ENCODE measurements at places on chromosomes 2 and 18.

- DNase-seq, result no peak
Measured at GRCh38 chr2:97736608-97737330, 23.4 kb downstream of the ZAP70 start.

DNA sequence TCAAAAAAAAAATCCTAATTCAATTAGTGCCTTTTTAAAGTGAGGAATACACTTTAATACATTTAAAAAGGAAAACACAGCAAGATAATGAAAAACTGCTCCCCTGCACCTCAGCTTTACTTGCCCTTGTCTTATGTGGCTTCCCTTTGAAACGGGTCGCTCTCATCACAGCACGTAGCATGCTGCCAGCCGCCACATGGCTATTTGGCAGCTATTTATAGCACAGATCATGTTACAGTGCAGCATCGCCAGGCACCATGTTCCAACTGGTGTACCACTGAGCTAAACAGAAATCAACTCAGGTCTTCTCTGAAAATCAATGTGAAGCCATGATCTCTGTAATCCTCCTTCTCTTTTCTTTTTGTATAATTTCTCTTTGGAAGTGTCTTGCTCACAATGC, 65.1 kb downstream of the TMEM182 start:
- no peak for DNase-seq

DNA sequence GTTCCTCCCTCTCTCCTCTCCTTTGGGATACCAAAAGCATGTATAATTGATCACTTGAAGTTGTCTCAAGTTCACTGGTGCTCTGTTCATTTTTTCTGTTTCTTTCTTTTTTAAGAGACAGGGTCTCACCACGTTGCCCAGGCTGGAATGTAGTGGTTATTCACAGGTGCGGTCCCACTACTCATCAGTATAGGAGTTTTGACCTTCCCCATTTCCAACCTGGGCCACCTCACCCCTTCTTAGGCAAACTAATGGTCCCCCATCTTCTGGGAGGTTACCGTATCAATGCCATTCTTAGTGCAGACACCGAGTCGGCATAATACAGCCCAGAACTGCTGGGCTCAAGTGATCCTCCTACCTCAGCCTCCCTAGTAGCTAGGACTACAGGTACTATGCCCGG, 31.3 kb upstream of the TMEM247 start:
- DNase-seq, result no peak

GRCh38 chr2:149038442-149039212, at the start of gene LYPD6B:
Gene LYPD6B, plus strand, starts transcription at chr2:149038699. Its CDS starts 92,250 bp downstream, at chr2:149130949.
- DNase-seq, result no peak

GRCh38 chr2:240789051-240789453, 31.0 kb downstream of the KIF1A start:
- no peak for DNase-seq

GRCh38 chr2:125850541-125850940, 805.4 kb upstream of the GYPC start:
- no peak for DNase-seq

DNA sequence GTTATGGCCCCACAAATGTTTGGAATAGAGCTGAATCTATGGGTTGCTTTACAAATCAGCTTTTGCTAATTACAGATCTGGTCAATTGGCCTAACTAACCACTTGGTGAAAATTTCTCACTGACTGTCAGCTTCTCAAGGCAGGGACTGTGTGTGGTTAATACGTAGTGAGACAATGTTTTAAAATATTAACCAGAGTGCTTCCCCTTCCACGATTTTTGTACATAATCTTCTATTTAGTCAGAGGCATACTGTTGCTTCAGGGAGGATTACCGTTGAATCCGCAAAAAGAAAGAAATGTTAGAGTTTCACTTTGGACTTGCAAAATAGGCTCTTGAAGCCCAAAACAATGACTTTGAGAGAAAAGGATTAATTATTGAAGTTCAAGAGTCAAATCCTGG, 14.9 kb upstream of the KCNS3 start:
- DNase-seq, result no peak

DNA sequence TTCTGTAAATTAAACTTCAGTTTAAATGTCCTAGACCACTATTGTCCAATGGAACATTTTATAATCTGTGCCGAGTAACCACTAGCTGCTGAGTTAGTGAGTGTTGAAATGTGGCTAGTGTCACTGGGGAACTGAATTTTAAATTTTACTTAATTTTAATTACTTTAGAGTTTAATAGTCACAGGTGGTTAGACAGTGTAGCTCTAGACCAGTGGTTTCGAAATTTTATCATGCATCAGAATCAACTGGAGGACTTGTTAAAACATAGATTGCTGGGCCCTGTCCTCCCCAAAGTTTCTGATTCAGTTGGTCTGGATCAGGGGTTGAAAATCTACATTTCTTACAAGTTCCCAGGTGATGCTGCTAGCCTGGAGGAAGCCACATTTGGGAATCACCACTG, 110.4 kb downstream of the FMNL2 start:
- no peak for DNase-seq

DNA sequence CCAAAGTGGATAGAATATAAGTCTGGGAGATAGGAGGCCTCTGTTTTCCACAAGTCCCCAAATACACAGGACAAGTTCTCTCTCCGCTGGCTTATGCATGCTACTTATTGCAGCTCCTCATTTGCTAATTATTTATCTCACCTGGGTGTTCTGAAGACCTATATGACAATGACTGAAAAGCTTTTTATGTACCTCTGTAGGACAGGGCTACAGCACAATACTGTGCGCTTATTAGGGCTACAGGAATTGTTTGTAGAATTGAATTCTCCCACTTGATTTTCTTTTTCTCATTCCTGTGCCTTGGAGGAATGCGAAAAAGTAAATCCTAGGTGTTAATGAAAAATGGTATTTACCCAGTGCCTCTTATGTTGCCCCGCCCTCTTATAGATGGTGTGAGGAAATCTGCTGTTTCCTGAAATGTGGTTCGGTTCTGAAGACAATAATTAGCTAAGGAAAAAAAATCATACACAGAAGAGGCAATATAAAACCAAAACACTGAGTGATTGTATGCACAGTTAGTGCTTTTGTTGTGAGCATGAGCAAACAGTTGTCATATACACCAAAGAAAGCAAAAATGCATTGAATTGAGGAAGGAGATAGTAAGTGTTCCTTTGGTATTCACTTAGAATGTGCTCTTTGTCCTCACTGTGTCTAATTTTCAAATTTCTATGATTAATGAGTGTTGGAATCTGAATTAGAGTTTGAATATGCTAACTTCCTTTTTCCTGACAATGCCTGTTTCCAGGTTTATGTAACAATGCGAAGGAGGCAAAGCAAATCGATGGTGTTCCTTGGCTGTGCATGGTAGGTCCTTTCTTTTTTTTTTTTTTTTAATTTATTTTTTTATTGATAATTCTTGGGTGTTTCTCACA, 78.7 kb upstream of the PNPT1 start:
- no peak for DNase-seq

DNA sequence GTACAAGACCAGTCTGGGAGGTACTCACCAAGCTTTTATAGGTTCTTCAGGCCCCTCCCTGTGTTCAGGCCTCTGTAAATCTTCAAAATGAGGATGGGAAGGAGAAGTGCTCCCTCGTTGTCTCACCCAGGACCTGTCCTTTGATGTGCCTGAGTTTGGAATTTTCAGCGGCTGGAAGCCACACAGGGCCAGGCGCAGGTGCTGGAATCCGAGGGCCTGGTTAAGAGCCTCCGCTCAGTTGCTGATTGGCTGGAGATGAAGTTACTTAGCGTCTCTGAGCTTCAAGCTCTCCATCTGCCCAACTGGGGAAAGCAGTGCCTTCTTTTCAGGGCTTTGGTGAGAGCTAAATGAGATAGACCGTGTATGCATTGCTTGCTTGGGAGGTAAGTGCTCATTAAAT, 30.0 kb downstream of the HJURP start:
- no peak for DNase-seq

DNA sequence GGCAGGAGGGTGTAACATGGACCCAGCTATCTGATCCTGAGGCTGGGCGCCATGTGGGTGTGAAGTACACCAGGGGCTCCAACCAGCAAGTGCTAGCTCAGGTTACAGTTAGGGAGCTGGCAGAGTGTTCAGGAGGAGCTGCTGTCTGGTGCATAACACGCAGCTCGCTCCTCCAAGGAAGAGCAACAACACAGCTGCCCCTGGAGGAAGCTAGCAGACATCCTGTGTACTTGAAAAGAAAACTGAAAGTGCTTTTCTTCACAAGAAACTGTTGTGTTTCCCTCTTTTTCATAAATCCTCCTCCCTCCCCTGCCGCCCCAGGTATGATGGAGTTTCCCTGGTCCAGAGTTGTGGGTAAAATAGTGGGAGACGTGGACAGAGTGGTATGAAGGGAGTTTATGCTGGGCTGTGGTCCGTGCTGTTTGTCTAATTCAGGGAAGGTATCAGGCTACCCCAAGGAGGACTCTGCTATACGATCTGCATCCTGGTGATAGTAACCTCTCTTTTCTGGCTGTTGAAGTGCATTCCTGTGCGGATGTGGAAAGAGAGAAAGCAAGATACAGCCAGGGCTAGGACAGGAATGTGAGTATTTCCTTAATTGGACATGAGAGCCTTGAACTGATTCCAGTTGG, 6.1 kb upstream of the LBH start:
- DNase-seq, result no peak

DNA sequence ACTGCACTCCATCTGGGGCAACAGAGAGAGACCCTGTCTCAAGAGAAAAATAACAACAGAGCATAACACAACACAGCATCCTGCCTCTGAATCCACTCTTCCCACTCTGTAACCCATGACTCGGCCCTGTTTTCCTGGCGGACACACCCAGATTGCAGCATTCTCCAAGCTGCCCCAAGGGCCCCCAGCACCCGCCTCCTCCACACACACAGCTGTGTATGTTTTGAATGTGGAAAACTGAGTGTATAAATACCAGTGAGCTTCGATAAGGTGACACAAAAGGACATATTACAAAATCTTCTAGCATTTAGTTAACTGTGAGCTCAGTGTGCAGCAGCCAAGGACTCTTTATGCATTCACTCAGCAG, 13.0 kb downstream of the IMPA2 start:
- DNase-seq, result no peak

- no peak for DNase-seq
Measured at GRCh38 chr18:28365411-28365831, 188.5 kb upstream of the CDH2 start.

DNA sequence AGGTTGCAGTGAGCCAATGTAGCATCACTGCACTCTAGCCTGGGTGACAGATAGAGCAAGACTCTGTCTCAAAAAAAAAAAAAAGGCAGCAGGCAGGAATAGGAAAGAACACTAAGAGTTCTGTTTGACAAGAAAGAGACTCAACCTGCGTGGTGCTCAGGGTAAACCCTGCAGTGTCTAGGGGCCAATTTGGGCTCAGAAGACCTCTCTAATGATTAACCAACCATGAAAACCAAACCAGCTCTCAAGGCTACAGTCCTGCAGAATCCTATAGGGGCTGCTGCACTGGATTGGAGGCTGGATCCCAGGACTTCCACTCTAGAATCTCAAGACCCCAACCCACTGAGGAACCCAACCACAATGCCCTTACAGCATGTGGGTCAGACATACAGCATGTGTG, 2.4 kb downstream of the TRABD2A start:
- no peak for DNase-seq

DNA sequence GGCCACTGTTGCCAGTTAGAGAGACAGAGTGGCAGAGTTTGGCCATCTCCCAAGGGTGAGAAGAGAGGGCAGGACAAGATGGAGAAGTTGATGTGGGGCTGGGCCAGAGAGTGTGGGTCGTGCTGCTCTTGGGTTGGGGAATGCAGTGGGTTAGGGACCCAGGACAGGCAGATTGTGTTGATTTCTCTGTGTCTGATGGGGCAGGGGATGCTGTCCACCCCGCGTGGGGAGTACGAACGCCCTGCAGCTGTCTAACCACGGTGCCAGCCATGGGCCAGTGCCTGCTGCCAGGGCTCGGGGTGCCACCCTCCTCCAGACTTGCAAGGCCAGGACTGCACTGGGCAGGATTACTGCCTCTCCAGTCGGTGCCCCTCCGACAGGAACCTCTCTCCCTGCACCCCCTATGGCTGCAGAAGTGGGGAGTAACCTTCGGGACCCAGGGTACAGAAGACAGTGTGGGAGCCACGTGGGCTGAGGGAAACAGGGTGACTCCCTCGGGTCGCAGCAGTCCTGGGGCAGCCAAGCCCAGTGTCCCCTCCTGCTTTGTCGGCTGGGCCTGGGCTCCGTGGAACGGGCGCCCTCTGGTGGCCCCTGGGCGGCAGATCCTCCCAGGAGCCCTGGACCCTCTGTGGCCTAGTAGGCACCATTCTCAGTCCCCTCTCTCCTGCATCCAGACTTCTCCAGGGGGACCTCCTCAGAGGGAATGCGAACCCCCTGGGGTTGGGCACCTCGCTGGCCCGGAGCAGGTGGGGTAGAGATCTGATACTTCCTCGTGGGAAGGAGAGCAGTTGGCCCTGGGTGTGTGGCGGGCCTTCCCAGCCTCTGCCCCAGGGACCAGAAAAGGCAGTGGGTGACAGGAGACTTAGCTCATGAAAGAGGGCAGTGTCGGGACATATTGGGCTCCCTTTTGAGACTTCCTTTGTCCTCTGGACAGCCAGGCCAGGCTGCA, 2.7 kb downstream of the GPC1 start:
- no peak for DNase-seq

GRCh38 chr2:211845338-211846035, 693.1 kb downstream of the ERBB4 start:
- no peak for DNase-seq
